ENCODE measurements at places on chromosomes 7 and 10.

GRCh38 chr7:54116956-54117355, 425.2 kb upstream of the VSTM2A start:
- no peak for DNase-seq

DNA sequence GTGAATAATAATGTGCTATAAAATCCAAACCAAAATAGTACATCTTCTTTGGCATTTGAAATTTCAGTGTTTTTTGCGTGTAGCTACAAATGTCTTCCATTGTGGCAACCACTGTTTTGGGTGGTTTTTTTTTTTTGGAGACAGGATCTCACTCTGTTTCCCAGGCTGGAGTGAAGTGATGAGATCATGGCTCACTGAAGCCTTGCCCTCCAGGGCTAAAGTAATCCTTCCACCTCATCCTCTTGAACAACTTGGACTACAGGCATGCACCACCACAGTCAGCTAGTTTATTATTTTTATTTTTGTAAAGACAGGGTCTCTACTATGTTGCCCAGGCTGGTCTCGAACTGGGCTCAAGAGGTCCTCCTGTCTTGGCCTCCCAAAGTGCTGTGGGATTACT, 455.1 kb downstream of the AUTS2 start:
- no peak for DNase-seq

DNA sequence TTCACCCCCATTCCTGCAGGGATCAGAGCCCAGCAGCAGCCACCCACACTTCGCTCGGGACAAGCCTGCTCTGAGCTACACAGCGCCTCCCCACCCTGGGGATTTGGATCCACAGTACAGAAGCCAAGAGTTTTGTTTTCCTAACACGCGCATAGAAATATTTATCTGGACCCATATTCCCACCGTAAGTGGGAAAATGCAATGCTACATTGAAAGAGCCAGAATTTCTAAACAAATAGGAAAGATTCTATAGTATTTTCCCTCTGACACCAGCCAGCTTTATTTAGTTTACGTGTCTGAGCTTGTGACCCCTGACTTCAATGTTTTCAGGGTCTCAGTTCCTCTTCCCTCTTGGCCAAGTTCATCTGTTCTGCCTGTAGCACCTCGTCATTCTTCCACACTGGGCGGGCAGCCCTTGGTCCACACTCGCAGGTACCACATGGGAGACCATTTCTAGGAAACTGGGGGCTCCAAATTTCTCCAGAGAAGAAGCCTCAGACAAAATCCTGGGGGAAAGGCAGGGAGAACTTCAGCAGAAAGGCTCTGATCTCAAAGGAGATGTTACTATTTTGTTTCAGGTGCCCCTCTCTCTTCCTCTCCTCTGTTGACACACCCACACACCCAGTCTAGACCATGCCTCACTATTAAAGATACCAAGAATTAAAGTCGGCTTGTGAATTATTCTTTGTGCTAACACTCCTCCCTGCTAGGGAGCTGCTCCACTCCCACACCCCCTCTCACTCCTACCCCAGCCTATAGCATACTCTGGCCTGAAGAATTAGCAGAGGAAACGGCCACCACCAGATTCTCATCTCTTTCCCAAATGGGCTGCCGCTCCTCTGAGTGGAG, 116.0 kb upstream of the PCGF5 start:
- DNase-seq, result no peak

- DNase-seq, result no peak
Measured at GRCh38 chr10:89926736-89927135, 225.3 kb downstream of the KIF20B start.

Data from A673 (cell line).